ENCODE measurements at places on chromosomes 3 and 15. TPM values are rescaled to one million over a fixed set of nuclear protein-coding genes. Genes with fewer than 3 reads are reported as not detected.
A peak's percentile ranks its signal among the peaks of the same experiment; 100 is the strongest.

The ZKSCAN7 gene
- 2.9 TPM for total RNA-seq

The LHFPL4 gene
- total RNA-seq: not detected

The GOLGA6D gene
- not detected for total RNA-seq

The RETNLB gene
- total RNA-seq: not detected

GRCh38 chr15:68778876-68779275 lies 41.8 kb downstream of the ANP32A start:
- DNase-seq: no peak

- no peak for DNase-seq
These were observed 81.3 kb upstream of the NEDD4 start for GRCh38 chr15:56074481-56075265.

- no peak for DNase-seq
These were observed 40.8 kb upstream of the CD47 start for GRCh38 chr3:108131475-108132134.

DNA sequence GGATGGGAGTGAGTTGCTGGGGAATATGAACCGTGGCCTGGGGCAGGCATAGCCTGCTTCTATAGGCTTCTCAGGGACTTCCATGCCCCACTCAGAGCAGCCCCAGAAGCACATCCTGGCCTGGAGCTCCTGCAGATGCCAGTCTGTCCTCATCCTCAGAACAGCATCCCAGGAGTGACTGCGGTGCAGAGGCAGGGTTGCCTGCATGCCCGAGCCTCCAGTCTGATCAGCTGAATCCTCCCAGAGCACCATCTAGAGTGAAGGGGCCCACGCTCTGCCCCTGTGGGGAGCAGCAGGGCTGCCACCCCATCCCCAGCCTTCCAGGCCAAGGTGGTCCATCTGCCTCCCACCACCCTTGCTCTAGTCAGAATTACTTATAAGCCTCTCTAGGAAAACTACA lies 44.7 kb upstream of the APEH start:
- no peak for DNase-seq

- DNase-seq: no peak
These were observed 72.8 kb upstream of the FAN1 start for GRCh38 chr15:30830961-30831360.

- DNase-seq: peak; percentile 80
These were observed 39.4 kb downstream of the WWTR1 start for GRCh38 chr3:149618151-149619123.

DNA sequence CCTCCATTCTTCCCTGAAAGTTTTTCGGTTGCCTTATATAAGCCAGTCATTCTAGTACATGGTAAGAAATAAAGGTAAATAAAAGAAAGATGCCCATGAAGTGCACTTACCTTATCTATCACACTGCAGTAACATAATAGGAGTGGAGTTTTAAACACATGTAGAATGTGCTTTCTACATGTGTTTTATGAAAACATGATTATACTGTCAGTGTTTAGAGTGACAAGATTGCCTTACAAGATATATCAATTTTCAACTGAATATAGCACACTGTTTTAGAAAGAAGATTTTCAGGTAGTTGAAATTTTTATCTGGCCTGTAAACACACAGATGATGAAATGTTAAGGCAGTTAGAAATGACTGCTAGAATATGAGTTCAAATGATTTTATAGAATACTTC lies 219.6 kb downstream of the EPHA3 start:
- no peak for DNase-seq

GRCh38 chr3:183824761-183825455 lies 469 bp downstream of the MAP6D1 start:
- DNase-seq: no peak

DNA sequence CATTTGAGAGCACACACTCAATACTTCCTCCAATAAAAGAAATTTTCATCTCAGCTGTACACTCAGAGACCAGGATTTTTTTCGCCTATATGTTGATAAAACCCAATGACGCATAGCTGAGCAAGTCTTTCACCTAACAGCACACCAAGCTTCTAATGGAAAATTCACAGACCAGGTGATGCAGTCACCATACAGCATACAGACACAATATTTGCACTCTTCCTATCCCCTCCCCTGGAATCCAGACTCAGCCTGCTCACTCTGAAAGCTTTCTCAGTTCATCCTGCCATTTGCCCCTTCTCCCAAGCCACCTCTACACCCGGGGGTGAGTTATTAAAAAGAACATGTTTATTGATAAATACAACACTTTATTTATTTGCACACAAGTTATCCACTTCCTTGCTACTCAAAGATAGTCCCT lies 1.7 kb downstream of the TBC1D5 start:
- no peak for DNase-seq

DNA sequence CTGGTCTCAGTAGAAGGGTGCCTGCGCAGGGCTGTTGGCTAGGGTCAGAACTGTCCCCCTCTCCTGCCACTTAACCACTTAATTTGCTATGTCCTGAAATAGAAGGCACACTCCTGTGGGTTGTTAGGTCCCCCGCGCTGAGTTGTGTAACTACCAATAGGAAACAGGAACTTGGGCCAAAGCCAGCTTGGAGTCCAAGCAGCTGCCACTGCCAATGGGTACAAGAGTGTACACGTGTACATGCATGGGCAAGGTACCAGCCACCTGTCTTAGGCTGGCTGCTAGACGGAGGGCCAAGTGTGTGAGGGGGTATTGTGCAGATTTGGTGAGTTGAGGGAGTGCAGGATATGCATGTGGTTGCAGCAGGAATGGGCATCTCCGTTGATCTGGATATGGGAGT lies 29.7 kb upstream of the POLG start:
- DNase-seq: no peak

GRCh38 chr15:59221511-59222505 lies 15.2 kb downstream of the LDHAL6B start:
- DNase-seq: no peak

All from right cardiac atrium (tissue), 5 donors.